Heart right ventricle (tissue), 16 donors: ENCODE measurements at places on chromosomes 4 and X. TPM values are rescaled to one million over a fixed set of nuclear protein-coding genes. Genes with fewer than 3 reads are reported as not detected.

GRCh38 chr4:5780831-5781480, 70.0 kb downstream of the EVC start:
- no peak for DNase-seq

DNA sequence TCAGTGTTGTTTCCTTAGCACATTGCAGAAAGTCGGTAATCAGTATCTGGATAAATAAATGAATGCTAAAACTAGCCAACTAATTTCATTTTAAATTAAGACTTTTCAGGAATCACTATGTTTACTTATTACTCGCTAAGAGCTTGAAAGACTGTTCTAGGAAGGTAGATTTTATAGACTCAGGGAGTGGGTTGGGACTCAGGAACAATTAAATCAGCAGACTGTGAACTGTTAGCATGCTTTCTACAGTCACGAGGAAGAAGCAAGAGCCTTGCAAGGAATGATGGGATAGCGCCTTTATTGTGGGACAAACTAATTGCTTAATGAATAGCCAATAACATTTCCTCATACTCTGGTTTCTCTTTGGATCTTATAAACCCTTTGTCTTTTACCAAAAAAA, 183.2 kb upstream of the AADAT start:
- DNase-seq, result no peak

DNA sequence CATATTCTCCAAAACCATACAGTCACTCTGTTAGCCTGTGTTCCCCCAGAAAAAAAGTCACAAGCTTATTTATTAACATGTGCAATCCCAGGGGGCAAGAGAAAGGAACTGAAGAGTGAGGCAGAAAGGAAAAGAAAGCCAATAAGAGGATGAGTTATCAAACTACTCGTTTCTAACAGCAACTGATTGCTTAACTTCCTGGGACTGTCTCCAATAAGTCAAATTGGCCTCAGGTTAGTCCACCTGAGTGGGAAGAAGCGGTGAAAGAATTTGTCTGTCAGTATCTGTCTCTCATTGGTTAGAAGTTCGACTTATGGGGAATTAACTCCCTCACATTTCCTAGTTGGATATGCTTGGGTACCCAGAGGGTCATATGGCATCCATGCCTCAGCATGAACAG, 14.1 kb downstream of the F9 start:
- DNase-seq, result no peak

- no peak for DNase-seq
These were observed 111.5 kb upstream of the PTCHD1 start for GRCh38 chrX:23223169-23223568.

- DNase-seq, result no peak
These were observed 20.2 kb downstream of the SETD7 start for GRCh38 chr4:139535871-139536234.

DNA sequence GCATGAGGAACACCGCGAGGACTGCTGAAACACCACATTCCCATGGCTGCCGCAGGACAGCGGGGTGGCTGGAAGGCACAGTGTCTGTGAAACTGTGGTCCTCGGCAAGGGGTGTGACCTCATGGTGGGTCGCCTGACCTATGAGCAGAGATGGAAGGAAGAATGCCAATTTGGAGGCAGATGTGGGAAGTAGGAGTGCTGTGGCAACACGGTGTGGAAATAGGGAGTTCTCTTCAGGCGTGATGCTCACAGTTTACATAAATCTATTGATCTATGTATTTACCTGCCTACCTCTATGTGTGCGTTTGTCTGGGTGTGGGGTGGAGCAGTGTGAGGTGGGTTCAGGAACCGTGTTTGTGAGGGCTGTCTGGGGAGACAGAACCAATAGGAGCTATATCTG, 62.3 kb upstream of the LSM6 start:
- DNase-seq, result no peak

DNA sequence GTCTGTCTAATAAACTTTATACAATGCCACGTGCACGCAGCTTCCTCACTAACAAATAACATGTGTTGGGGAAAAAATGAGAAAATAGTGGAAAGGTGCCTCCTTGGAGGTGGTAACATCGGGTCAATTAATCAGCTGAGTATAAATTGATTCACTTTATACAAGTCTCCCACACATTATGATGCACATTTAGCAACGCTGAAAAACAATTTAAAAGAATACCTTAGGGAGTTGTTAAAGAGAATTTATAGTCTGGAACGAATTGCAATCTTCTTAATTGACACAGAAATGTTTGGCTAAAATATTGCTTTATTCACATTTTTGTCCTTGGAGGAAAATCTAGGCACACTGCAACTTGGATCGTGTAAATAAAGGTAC, 84.2 kb downstream of the HPRT1 start:
- no peak for DNase-seq

DNA sequence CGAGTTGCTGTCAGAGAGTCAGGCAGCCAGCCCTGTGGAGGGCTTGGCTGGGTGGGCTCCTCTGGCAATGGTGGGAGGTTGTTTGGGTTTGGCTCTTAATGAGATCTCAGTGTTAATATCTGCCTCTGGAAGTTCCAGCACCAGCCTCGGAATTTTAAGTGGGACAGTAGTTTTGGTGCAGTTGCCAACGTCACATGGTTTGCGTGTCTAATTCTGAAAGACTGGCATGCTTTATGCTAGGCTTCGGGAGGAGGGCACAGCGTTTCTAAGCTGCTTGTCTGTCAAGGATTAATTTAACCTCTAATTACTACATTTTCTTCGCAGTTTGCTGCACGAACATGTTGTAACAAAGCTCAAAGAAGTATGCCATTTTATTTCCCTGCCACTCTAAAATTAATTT, 9.2 kb downstream of the MAMLD1 start:
- no peak for DNase-seq

DNA sequence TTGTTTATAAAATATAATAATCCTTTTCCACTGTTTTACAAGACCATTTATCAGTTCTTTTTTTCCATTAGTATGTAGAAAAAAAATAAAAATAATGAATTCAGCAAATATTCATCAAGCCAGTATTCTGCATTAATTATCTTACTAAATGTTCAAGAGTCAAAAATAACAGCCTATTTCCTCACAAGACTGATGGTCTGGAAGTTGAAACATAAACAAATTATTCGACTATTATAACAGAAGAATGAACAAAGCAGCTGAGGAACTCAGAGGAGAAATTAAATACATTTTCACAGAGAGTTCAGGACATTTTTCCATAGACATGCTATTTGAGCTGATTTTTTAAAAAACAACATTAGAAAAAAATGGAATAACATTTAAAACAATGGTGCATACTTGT, 2594.8 kb downstream of the ARAP2 start:
- no peak for DNase-seq

- no peak for DNase-seq
These were observed 255.1 kb upstream of the GPC4 start for GRCh38 chrX:133670383-133670782.

- DNase-seq, result no peak
These were observed 53.7 kb upstream of the TMPRSS11F start for GRCh38 chr4:68183417-68183816.

DNA sequence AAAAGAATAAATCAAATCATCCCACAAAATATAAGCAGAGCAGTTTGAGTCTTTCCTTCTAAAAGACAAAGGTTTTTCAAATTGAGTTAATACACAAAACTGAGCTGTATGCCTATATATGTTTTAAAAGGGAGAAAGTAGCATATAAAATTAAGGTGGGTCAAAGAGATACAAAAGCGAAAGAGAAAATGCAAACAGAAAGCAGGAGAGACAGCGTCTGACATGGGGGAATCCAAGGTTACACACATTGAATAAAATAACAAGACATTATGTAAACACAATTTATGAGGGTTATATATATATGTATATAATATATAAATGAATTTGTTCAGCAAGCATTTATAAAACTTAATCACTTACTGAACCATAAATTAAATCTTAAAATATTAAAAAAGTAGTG, 276.1 kb upstream of the LCORL start:
- no peak for DNase-seq

- DNase-seq, result no peak
These were observed 122.7 kb downstream of the TMEM164 start for GRCh38 chrX:110125446-110126162.

DNA sequence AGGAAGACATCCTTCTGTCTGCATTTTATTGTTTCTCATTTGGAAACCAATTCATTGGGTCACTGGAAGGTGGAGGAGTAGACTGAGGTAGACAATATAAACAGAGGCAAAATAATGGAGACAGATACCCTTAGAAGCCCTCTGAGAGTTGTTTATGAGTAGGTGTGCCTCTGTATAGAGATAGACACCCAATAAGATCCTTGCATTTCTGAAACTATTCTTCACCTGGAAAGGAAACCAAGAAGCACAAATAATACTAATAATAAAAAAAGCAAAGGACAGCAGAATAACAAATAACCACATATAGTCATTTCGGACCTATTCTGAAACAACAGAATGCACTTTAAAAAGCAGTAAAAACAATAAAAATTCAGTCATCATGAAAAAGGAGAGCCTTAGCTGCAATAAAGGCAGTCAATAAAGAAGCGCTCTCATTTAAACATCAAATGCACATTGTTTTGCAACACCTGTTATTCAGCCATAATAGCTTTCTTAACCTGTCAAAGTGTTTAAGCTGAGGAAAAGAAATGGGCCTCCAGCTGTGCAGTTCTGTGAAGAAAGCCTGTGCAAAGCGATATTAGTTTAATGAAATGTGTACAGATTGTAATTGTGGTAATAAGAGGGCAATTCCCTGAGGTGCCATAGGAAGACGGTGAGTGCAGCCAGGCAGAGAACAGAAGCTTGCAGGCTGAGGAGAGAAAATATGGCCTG, 904.2 kb downstream of the STPG2 start:
- no peak for DNase-seq

DNA sequence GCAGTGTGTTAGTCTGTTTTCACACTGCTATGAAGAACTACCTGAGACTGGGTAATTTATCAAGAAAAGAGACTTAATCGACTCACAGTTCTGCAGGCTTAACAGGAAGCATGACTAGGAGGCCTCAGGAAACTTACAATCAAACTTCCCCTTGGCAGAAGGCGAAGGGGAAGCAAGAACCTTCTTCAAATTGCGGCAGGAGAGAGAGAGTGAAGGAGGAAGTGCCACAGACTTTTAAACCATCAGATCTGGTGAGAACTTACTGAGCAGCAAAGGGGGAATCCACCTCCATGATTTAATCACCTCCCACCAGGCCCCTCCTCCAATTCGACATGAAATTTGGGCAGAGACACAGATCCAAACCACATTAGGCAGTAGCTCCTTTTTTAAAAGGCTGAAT, 59.2 kb upstream of the LEF1 start:
- no peak for DNase-seq

DNA sequence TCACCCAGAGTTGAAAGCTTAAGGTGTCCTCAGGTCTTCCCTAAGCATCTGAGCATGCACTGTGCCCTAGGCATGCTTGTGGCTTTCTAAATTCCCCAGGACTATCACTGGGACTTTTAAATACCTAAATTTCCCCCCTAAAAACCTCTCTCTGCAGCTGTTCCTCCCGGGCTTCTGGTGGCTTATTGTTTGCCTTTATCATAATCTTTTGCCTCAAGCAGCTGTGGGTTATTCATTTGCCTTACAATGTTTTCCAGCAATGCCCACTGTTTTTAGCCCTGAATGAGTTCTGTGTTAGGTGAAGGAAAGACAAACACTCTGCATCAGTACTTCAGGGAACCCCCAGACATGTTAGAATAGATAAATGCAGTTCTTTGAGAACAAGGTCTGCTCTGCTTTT, 455.0 kb downstream of the ZIC3 start:
- DNase-seq, result no peak

GRCh38 chr4:172942840-172943239, 225.8 kb upstream of the GALNT7 start:
- DNase-seq, result no peak

The ACE2 gene
- total RNA-seq, result 29.5 TPM

The GPR82 gene
- total RNA-seq, result not detected

The CFAP99 gene
- not detected for total RNA-seq

The PACRGL gene
- total RNA-seq, result 9.1 TPM

The PCYT1B gene
- total RNA-seq, result 0.21 TPM

The CXorf49 gene
- not detected for total RNA-seq

The FAM9B gene
- total RNA-seq, result not detected

The SLC39A8 gene
- total RNA-seq, result 3.1 TPM

The GIMD1 gene
- not detected for total RNA-seq
